ENCODE measurements at places on chromosomes 12 and 14.

- peak; percentile 11 for DNase-seq
Observed at GRCh38 chr12:130920119-130920703, 33.5 kb upstream of the ADGRD1 start.

- no peak for DNase-seq
Observed at GRCh38 chr12:7081037-7081436, 11.2 kb downstream of the C1R start.

DNA sequence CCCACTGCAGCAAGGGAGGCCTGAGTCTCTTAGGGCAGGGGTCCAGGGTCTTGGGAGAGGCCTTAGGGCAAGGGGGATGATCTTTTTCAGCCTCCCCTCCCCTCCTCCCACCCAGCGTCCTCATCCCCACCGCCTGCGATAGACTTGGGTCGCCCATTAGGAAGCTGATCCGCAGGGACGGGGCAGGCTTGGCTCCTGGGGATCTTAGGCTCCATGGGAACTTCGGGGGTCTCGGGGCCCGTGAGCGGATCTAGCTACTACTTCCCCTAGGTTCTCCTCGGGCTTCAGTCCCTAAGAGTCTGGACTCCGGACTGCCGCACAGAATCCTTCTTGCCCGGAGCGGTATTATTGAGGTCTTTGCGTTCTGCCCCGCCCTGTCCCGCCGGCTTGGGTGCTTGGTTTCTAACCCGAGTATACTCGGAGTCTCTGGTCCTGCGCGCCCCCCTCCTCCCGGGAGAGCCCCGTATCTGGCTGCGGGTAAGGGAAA lies 2.2 kb upstream of the PTHLH start:
- DNase-seq, result peak; percentile 25

GRCh38 chr14:74756326-74756725 lies 6.8 kb upstream of the YLPM1 start:
- DNase-seq, result peak; percentile 57

GRCh38 chr14:58367296-58367695 lies 28.4 kb upstream of the TOMM20L start:
- DNase-seq, result no peak

GRCh38 chr14:75989134-75989533 lies 3.6 kb downstream of the IFT43 start:
- DNase-seq, result no peak

DNA sequence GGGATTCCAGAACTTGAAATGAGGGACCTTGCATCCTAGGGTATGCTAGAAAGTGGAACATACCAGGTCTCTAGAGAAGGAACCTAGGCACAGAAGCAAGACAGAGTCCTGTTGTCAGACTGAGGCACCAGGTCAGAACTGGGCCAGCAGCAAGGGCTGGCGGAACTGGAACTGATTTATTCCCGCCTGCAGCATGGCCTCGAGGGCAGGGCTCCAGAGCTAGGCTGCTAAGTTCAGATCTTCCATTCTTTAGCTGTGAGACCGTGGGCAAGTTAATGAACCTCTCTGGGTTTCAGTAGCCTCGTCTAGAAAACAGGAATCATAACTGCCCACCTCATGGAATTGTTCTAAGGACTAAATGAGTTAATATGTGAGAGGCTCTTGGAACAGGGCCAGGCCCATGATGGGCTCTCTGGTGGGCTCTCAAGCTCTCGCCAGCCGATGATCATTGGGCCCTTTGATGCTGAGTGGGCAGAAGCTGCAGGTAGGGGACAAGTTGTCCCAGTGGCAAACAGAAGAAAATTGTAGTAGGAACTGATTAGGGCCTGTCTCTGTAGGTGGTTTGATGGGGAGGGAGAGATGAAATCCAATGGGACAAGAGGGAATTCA lies 199.8 kb downstream of the ZFP36L1 start:
- no peak for DNase-seq

DNA sequence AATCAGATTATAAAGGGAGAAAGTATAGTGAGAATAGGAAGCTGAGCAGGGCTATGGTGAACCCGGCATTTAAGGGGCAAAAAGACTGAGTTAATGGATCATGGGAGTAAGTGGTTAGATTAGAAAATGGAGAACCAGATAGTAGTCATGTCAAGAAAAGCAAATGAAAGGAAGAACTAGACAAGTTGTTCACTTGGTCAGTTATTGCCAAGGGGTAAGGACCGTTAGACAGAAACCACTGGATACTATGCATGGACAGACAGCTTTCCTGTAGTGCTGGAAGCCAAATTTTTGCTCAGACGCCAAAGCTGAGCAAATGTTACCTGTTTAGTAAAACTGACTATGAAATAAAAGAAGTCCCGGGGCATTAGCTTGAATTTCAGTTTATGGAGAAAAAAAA lies 3.8 kb downstream of the LIMA1 start:
- DNase-seq, result no peak

GRCh38 chr12:72277415-72277814 lies 5.2 kb downstream of the TRHDE start:
- DNase-seq, result no peak

- DNase-seq, result no peak
Observed at GRCh38 chr14:99473458-99473857, 7.2 kb downstream of the SETD3 start.

GRCh38 chr12:88339966-88340365 lies 197.9 kb downstream of the TMTC3 start:
- no peak for DNase-seq

DNA sequence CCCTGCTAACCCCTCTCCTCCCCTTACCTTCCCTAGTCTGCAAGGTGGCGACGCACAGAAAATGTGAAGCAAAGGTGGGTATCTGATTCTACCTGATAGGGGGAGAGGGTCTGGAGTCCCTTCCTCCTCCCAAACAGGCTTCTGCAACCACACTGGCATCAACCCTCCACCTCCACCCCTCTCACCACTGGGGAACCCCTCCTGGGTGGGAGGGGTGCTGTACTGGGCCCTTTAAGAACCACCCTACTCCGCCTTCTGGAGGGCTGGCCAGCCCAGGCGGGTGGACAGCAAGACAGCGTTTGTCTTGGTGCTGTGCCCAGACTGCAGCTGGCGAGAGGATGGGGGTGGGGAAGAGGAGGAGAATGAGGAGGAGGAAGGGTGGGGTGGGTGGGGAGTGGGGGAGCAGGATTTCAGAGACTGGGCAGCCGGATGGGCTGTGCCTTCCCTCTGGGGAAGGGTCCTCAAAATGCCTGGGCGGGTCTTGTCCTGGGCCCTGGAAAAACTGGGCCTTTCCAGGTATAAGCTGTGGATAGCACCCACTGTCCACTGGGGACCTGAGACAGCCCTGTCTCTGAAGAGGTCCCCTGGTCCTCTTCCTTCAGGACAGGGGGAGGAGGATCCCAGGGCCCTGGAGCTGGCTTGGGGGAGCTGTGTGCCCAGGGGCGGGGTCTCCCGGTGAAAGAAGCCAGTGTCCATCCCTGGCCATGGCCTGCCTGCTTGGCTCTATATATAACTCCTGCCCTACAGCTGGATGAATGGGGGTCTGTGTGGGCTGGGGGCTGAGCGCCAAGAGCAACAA lies 2.8 kb downstream of the TNS2 start:
- no peak for DNase-seq

DNA sequence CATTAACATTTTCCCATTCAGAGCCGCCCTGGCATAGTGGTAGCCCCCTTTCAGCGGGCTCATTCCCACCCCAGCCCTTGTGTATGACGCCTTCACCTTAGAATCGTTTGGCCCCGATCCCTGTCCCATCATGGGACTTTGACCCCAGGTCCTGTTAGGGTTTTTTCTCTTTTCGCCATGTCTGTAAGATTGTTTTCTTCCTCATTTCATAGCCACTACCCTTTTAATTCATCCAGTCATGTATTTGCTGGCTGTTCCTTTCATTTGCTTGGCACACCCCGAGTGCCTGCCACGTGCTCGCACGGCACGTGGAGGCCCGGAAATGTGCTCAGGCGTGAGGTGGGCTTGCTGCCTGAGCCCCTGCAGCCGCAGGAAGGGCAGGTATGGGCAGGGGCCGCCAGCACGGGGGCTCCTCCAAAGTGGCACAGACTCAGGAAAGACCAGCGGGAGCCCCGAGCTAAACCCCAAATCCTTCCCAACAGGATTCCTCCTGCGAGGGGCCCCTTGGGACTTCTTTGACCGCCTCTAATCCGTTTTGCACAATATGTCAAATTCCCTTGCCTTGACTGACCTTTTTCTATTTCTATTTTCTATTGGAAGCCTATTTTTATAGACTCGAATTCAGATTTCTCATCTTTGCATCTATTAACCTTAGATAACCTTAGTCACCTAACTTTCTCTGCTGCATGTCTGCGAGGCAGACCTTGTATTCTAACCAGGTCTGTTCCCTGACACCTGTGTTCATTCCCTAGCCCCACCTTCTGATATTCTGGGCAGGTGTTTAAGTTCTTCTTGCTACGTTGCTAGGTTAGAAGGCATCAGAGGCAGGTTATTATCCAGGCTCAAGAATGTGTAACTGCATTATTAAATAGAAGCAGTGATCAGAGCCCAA lies 114.8 kb downstream of the EML1 start:
- no peak for DNase-seq

- DNase-seq, result no peak
Observed at GRCh38 chr12:89484470-89484869, 40.1 kb downstream of the GALNT4 start.

- DNase-seq, result no peak
Observed at GRCh38 chr12:2957816-2958431, 1.3 kb upstream of the TEAD4 start.

- DNase-seq, result no peak
Observed at GRCh38 chr12:98724384-98725155, 79.5 kb downstream of the APAF1 start.

GRCh38 chr14:78512021-78512420 lies 341.8 kb downstream of the NRXN3 start:
- no peak for DNase-seq

GRCh38 chr12:125453751-125454150 lies 388.5 kb downstream of the AACS start:
- no peak for DNase-seq

DNA sequence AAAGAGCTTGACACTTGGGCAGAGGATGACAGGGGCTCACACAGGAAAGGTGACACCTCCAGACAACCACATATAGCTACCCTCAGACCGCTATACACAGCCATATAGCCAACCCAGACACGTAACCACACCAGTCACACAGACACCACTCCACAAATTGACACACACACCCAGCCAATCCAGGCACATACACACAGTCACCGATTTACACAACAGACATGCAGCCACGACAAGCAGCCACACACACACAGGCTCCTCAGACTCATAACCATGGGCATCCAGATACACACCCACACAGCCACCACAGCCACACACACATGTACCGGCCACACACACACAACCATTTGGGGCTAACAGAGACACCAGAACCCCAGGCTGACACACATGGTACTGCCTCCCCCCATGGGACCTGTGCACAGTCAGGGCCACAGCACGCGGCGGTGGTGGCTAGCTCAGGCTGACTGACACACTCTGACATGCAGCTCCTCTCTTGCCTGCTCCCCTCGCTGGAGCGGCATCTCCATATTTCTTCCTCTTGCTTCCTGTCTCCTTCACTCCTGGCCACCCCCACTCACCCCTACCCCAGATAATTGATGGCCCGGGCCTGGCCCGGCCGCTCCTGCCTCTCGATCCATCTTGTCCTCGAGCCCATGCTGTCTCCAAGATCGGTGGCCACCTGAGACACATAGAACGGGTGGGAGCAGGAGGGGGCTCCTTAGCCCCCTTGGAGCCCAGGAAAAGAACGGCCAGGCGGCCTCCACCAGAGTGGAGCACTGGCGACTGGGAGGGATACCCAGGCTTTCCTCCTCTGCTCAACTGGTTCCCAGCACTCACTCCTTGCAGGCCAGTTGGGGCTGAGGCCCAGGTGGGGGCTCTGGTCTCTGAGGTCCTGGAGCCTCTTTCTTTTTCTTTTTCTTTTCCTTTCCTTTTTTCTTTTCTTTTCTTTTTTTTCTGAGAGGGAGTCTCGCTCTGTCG lies 6.0 kb upstream of the SHMT2 start:
- DNase-seq, result no peak

DNA sequence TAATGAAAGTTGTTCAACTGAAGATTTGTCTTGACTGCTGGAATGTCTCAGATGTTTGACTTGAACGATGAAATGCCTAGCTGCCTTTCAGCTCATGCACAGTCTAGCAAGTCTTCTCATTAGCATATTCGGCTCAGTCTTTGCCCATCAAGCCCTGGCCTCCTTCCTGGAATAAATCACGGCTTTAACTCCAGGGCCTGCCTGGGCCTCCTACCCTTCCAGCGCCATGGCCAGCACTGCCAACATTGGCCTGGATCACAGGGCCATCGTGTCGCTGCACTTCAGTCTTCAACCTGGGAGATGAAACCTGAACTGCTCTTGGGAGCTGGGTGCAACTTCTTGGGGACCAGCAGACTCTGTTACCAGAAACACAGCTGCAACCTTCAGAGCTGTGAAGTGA lies 126.7 kb upstream of the TMEM260 start:
- no peak for DNase-seq

- no peak for DNase-seq
Observed at GRCh38 chr14:103016071-103016470, 41.3 kb downstream of the CDC42BPB start.

GRCh38 chr12:15851045-15851620 lies 31.1 kb upstream of the STRAP start:
- DNase-seq, result no peak

DNA sequence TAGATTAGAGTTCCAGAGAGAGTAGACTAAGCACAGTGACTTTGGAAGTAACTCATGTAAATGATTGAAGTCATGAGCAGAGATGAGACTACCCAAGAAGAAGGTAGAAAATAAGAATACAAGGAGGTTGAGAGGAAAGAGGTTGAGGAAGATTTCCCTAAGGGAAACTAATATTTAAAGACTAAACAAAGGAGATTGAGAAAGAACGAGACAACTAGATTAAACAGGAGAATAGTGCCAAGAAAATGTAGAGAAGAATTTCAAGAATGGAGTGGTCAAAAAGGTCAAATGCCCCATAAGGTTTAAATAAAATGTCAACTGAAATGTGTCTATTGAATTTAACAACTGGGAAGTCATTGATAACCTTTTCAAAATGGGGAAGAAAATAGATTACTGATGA lies 59.0 kb downstream of the RPS29 start:
- no peak for DNase-seq

- DNase-seq, result no peak
Observed at GRCh38 chr12:50542448-50542847, 37.7 kb downstream of the DIP2B start.

- DNase-seq, result no peak
Observed at GRCh38 chr14:30500222-30500621, 58.7 kb upstream of the G2E3 start.

DNA sequence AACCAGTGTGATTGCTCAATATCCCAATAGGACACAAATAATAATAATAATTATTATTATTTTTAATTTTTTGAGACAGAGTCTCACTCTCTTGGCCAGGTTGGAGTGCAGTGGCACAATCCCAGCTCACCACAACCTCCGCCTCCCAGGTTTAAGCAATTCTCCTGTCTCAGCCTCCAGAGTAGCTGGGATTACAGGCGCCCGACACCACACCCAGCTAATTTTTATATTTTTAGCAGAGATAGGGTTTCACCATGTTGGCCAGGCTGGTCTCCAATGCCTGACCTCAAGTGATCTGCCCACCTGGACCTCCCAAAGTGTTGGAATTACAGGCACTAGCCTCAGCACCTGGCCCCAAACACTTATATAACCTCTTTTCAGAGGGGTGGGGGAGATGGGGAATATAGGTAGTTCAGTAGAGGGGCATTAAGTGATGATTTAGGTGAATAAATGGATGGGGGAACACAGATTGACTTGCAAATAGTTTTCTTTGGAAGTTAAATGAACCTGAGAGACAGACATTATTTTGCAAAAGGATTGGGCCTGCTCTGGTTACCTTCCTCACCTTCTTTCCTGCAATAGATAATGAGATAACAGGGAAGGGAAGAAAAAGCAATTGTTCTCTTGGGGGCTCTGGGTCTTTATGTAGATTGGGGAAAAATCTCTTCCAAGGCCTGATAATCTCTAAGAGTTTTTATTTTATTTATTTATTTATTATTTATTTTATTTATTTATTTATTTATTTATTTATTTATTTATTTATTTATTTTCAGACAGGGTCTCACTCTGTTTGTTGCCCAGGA lies 57.7 kb downstream of the RESF1 start:
- no peak for DNase-seq
